ENCODE measurements at places on chromosomes 5 and 9.

GRCh38 chr9:17962747-17963146 lies 383.9 kb downstream of the SH3GL2 start:
- DNase-seq, result no peak

DNA sequence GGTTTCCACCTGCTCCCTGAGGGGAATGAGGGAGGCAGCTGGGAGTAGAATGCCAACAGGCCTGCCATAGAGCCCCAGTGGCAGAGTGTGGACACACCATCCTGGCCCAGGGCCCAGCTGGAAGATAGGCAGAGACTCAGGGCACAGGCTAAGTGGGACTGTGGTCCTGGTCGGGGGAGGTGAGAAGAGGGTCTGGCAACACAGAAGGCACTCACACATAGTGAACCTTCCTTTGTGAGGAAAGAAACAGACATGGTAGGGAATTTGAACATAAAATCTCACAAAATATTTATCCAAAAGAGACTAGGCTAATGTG lies 41.2 kb downstream of the WDR36 start:
- DNase-seq, result no peak

DNA sequence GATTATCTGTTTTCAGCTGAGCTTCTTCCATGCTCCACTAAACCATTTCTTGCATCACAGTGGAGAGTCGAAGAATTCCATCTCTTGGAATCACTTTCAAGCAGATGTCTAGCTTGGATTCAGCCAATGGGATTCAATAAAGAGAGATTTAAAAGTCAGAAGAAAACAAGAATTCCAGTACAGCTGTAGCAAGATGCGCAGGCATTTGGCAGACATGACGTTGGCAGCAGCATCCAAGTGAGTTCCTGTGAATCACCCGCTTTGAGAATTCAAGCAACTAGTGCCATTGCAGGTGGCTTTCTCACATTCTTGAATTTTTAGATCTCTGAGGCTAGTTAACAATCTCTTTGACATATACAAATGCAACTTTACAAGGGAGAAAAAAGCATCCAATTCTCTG lies 467.0 kb downstream of the CDH10 start:
- DNase-seq, result no peak

DNA sequence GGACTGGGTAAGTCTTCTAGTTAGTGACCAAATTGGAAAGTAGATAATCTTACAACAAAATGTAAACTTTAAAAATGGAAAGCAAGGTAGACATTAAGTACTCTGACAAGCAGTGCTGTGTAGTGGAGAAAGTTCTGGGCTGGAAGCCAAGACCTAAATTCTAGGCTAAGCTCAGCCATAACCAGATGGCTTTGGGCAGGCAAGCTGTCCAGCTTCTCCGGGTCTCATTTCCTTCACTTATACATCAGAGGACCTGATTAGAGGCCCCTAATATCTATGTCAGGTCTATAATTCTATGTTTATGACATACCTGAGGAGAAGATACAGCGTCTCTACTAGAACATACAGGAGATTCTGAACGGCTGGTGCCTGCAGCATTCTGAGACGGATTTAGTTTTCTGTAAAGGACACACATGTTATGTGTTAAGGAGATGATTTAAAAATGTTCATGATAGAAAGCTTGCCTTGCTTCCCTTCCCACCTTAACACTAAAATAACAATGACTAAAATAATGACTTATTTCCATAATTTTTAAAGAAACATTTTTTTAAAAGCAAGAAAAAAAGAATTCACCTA lies 61.2 kb downstream of the ELL2 start:
- no peak for DNase-seq

DNA sequence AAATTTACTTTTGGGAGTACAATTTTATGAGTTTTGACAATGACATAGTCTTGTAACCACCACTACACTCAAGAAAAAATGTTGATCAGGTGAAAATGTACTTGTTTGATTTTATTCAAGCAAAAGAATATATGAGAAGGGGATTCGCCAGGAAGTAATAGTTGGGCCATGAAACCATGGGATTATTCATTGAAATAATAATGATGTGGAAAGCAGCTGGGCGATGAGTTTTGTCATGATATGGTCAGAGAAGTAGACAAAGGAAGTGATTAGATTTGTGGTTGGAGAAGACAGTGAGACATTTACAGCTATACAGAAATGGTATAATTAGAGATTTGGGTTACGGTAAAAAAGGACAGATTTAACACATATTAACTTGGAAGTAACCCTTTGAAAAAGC lies 11.2 kb downstream of the HMGCR start:
- no peak for DNase-seq

DNA sequence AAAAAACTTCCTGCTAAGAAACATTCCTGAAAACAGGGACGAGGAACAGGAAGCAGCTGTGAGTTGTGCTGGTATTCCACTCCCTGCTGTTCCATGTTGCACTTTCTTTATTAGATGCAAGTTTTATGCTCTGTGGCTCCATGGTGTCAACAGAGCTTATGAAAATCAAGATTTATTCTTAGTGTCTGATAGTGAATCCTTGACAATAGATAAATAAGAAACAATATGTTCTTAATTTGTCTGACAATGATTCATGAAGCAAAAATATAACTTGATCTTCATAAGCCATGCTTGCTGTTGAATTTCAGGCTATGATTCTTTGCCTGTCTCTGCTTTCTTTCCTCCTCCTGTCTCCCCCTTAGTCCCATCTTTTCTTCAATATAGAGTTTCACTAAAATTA lies 119.6 kb downstream of the DROSHA start:
- no peak for DNase-seq
